ENCODE measurements at places on chromosomes 7 and 10. TPM values are rescaled to one million over a fixed set of nuclear protein-coding genes. Genes with fewer than 3 reads are reported as not detected.

Gene CDK6
- total RNA-seq, result 136 TPM

Gene CCL24
- total RNA-seq, result 0.45 TPM

Gene CLDN3
- not detected for total RNA-seq

Gene TET1
- total RNA-seq, result 1.9 TPM

DNA sequence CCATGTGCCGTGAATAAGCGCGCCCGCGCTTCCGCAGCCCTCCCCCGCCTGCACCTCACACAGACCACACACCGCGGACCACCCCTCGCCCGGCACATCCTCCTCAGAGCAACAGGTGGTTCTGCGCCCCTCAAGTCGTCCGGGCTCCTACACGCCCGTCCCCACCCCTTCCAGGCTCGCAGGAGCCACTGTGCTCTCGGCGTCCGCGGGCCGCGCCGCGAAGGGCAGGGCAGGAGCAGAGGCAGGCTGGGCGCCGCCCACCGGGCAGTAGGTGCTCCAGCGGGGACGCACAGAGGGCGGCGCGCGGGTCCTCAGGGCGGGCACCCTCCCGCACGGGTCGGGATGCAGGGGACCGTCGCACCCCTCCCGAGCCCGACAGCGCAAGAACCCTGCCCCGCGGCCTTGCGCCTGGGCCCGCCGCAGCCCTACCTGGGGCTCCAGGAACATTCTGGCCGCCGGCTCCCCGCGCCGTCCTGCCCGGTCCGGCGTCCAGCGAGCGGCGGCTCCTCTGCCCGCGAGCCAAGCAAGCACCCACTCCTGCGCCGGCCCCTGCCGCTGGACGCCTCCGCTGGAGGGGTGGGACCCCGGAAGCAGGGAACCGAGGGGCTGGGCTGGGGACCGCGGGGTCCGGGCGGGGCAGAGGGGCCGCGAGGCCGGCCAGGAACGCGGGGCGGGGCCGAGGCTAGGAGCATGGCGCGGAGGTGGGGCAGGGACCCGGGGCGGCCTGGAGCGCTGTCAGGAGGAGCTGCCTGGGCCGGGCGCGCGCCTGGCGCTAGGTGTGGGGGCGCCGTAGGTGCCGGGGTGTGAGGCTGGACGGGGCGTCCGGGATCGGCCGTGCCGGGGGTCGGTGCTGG lies 37.4 kb downstream of the RASGEF1A start:
- no peak for DNase-seq
- H3K27ac ChIP-seq, result no peak overlapping the region
- peaks cover 37% of the 10 kb centered on the region for H3K27me3 ChIP-seq
- H3K4me3 ChIP-seq, result no peak overlapping the region
- H3K36me3 ChIP-seq, result no peaks in the 10 kb centered on the region
- H3K4me1 ChIP-seq, result no peaks in the 10 kb centered on the region

DNA sequence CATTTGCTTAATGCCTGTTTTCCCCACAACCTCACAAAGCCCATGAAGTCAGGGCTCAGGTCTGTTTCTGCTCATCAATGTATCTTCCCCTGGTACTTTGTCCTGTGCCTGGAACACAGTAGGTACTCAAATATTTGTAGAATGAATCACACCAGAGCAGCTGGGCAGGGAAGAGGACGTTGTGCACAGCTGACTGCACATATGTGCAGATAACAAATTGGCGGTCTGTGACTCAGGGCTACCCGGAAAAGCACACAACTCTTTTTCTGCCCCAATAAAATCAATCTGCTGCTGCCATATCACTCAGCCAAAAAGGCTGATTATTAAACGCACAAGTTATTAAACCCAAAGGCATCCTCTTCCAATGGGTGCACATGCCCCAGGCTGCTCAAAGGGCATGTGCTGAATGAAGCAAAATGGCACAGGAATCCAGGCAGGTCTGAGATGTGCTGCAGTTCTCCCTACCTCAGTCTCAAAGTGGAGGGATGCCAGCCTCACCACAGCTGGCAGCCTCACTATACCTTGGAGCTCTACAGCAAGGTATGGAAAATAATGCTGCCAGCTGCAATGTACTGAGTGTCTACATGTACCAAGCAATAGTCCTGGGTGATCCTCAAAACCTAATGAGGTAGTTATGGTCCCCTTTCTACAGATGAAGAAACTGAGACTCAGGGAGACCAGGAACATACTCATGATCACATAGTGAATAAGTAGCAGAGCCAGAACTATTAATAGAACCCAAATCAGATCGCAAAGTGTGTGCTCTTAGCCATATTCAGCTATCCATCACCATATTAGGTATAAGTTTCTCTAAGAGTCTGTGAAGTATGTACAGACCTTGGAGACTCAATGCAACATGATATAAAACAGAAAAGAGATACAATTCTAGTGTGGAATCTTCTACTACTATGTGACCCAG lies 43.4 kb downstream of the SORBS1 start:
- no peaks in the 10 kb centered on the region for H3K4me1 ChIP-seq
- H3K27ac ChIP-seq, result no peak overlapping the region
- DNase-seq, result no peak
- H3K36me3 ChIP-seq, result no peaks in the 10 kb centered on the region

DNA sequence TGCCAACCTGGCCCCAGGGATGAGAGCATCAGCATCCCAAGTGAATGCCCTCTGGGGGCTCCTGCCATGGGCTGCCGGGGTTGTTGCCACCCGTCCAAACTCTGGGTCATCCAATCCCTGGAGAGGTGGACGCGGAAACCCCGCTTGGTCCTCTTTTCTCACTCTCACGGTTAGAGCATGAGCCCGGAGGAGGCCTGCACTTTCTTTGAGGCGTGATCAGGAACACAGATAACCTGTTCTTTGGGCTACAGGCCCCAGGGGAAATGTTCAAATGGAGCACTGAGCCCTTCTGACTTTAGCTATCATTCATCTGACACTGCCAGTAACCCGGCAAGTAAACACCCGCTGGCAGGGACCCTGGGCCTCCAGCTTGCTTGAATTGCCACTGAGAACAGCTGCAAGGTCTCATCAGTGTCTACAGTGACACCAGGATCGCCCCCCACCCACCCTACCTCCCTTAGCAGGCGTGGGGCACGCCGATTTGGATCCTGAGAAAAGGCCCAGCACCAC lies 29.4 kb upstream of the SLF2 start:
- H3K36me3 ChIP-seq, result no peaks in the 10 kb centered on the region
- H3K4me1 ChIP-seq, result peaks cover 32% of the 10 kb centered on the region
- H3K27ac ChIP-seq, result peak overlapping the region; percentile 19
- DNase-seq, result no peak
- H3K4me3 ChIP-seq, result no peak overlapping the region
- H3K27me3 ChIP-seq, result no peaks in the 10 kb centered on the region

- no peaks in the 10 kb centered on the region for H3K36me3 ChIP-seq
- no peak for DNase-seq
- H3K4me3 ChIP-seq, result no peak overlapping the region
- H3K27ac ChIP-seq, result no peak overlapping the region
- no peaks in the 10 kb centered on the region for H3K27me3 ChIP-seq
- no peaks in the 10 kb centered on the region for H3K4me1 ChIP-seq
Observed at GRCh38 chr10:92200564-92200963, 90.3 kb downstream of the CPEB3 start.

- H3K36me3 ChIP-seq, result no peaks in the 10 kb centered on the region
- no peak overlapping the region for H3K4me3 ChIP-seq
- peaks cover 11% of the 10 kb centered on the region for H3K27me3 ChIP-seq
- H3K4me1 ChIP-seq, result no peaks in the 10 kb centered on the region
- H3K27ac ChIP-seq, result no peak overlapping the region
- no peak for DNase-seq
Observed at GRCh38 chr10:125562737-125563136, 120.2 kb downstream of the TEX36 start.

GRCh38 chr10:112917681-112918080 lies 32.4 kb upstream of the TCF7L2 start:
- peaks cover 47% of the 10 kb centered on the region for H3K4me1 ChIP-seq
- H3K4me3 ChIP-seq, result no peak overlapping the region
- H3K27me3 ChIP-seq, result no peaks in the 10 kb centered on the region
- H3K27ac ChIP-seq, result no peak overlapping the region
- DNase-seq, result no peak
- H3K36me3 ChIP-seq, result no peaks in the 10 kb centered on the region

- H3K36me3 ChIP-seq, result peaks cover 88% of the 10 kb centered on the region
- H3K4me1 ChIP-seq, result peaks cover 21% of the 10 kb centered on the region
- H3K27ac ChIP-seq, result no peak overlapping the region
- peak; percentile 45 for DNase-seq
Observed at GRCh38 chr7:73701357-73701995, 18.0 kb downstream of the STX1A start.

GRCh38 chr7:43385856-43386255 lies 197.1 kb upstream of the STK17A start:
- no peaks in the 10 kb centered on the region for H3K4me1 ChIP-seq
- no peak for DNase-seq
- H3K27me3 ChIP-seq, result no peaks in the 10 kb centered on the region
- H3K27ac ChIP-seq, result no peak overlapping the region
- no peak overlapping the region for H3K4me3 ChIP-seq

- H3K4me3 ChIP-seq, result peak overlapping the region; percentile 57
- H3K4me1 ChIP-seq, result peaks cover 19% of the 10 kb centered on the region
- H3K36me3 ChIP-seq, result no peaks in the 10 kb centered on the region
Observed at GRCh38 chr7:129824291-129825208, 128.2 kb downstream of the UBE2H start.

GRCh38 chr7:136293841-136294391 lies 316.8 kb upstream of the MTPN start:
- H3K27me3 ChIP-seq, result no peaks in the 10 kb centered on the region
- no peaks in the 10 kb centered on the region for H3K36me3 ChIP-seq
- no peaks in the 10 kb centered on the region for H3K4me1 ChIP-seq
- no peak overlapping the region for H3K4me3 ChIP-seq

DNA sequence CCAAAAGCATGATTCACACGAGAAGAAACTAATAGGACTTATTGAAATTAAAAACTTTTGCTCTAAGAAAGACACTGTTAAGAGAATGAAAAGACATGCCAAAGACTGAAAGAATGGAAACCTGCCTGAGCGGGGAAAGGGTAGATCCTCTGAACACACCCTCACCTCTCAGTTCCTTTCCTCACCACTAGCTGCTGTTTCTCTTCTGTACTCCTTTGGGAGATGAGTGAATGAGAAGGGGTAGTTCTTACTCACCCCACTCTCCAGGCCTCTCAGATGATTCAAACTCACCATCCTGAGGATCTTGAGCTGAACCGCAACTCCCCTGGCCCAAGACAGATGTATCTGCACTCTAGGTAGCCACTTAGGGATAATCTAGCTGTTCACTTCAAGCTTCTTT lies 41.9 kb downstream of the IQUB start:
- no peaks in the 10 kb centered on the region for H3K4me1 ChIP-seq
- no peaks in the 10 kb centered on the region for H3K27me3 ChIP-seq
- no peak for DNase-seq
- no peak overlapping the region for H3K4me3 ChIP-seq
- H3K36me3 ChIP-seq, result peaks cover 8% of the 10 kb centered on the region
- no peak overlapping the region for H3K27ac ChIP-seq

GRCh38 chr10:121709675-121710073 lies 111.4 kb upstream of the FGFR2 start:
- no peaks in the 10 kb centered on the region for H3K36me3 ChIP-seq
- H3K4me3 ChIP-seq, result no peak overlapping the region
- no peak overlapping the region for H3K27ac ChIP-seq
- H3K27me3 ChIP-seq, result no peaks in the 10 kb centered on the region

- no peak overlapping the region for H3K27ac ChIP-seq
- H3K4me3 ChIP-seq, result no peak overlapping the region
- no peaks in the 10 kb centered on the region for H3K36me3 ChIP-seq
- peaks cover 23% of the 10 kb centered on the region for H3K27me3 ChIP-seq
- no peaks in the 10 kb centered on the region for H3K4me1 ChIP-seq
- no peak for DNase-seq
Observed at GRCh38 chr10:28246023-28246422, 56.8 kb downstream of the MPP7 start.

GRCh38 chr7:28988810-28989209 lies 30.7 kb upstream of the TRIL start:
- DNase-seq, result peak; percentile 85
- H3K4me1 ChIP-seq, result peaks cover 41% of the 10 kb centered on the region
- no peak overlapping the region for H3K4me3 ChIP-seq
- no peaks in the 10 kb centered on the region for H3K36me3 ChIP-seq
- H3K27me3 ChIP-seq, result no peaks in the 10 kb centered on the region
